ENCODE measurements at places on chromosomes 16 and 17. TPM values are rescaled to one million over a fixed set of nuclear protein-coding genes. Genes with fewer than 3 reads are reported as not detected.

SLC35G6 gene
- not detected for total RNA-seq

BCO1 gene
- not detected for total RNA-seq

GAST gene
- not detected for total RNA-seq

ZNF764 gene
- total RNA-seq, result 8.2 TPM

ABAT gene
- 12.6 TPM for total RNA-seq

EIF3CL gene
- total RNA-seq, result 191 TPM

TNRC6C gene
- total RNA-seq, result 14.1 TPM

RNF112 gene
- 2.9 TPM for total RNA-seq

FNDC8 gene
- not detected for total RNA-seq

- peak; percentile 82 for DNase-seq
Observed at GRCh38 chr17:45170931-45171337, 9.3 kb downstream of the HEXIM2 start.

GRCh38 chr17:72397687-72398086 lies 276.9 kb downstream of the SOX9 start:
- no peak for DNase-seq

- no peak for DNase-seq
Observed at GRCh38 chr17:49703557-49704277, 4.0 kb downstream of the SLC35B1 start.

DNA sequence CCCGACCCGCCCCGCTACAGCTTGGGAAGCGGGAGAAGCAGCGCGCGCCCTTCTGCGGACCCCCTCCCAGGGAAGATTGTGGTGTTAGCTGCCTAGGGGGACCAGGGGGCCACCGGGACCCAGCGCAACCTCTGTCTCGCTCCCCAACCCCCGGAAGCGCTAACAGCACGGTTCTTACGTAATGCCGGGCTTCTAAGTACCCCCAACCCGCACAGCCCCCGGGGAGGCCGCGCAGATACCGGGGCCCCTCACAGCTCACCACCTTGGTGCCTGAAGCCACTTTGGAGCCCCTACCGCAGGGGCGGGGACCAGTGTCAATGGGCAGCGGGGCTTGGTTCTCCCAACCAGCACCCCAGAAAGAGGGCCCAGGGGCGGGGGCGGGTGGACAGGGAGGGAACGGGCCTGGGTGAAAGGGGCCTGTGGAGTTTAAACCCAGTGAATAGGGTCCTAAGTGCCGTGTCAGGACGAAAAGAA lies 348 bp downstream of the MPP2 start:
- DNase-seq, result no peak

DNA sequence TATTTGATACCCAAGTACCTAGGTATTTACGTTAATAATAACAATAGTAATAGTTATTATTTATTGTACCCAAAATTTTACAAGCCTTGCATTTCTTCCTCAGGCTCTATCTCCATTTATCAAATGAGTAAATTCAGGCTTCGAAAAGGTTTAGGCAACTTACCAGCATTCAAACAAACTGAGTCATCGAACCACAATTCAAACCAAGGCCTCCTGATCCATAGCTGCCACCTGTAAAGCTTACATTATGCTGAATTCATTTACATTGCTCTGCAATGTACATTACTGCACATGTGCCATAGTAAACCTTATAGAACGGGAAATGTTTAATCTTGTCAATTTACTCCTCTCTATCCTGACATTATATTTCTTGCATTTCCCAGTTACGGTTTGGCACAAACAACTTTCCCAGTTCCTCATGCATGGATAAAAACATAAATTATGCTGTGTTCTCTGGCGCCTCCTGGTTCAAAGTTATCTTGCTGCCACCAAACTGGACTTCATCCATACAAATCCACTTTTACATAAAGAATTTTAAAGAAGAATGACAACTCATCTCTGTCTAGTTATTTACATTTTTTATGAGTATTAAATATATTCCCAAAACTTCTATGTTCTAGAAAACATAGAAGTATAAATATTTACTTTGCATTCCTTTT lies 360.6 kb upstream of the SOX9 start:
- DNase-seq, result no peak

DNA sequence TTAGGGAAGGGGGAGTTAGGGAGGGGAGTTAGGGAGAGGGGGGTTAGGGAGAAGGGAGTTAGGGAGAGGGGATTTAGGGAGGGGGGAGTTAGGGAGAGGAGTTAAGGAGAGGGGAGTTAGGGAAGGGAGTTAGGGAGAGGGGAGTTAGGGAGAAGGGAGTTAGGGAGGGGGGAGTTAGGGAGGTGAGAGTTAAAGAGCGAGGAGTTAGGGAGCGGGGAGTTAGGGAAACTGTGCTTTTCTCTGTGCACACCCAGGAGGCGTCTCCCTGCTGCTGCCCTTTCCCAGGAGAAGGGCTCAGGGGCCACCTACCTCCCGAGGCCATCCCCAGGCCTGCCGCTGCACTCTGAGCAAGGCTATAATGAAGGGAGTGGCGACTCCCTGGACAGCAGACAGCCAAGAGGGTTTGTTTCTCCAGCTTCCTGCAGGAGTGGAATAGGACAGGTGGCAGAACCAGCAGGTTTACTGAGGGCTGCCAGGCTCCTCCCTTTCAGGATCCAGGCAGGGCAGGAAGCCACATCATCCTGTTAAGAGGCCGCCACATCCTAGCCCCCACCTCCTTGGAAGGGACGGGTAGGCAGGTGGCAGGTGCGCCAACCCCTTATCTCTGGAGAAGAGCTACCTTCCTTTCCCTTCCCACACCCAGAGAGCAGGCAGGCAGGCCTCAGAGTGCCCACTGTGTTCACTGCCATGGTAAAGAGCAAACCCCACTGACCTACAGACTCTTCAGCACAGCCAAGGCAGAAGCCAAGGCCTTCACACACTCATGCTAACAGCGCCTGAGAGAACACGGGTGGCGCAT lies 4.3 kb downstream of the CANT1 start:
- DNase-seq, result peak; percentile 71

GRCh38 chr17:80884811-80885210 lies 106.8 kb upstream of the CHMP6 start:
- no peak for DNase-seq

DNA sequence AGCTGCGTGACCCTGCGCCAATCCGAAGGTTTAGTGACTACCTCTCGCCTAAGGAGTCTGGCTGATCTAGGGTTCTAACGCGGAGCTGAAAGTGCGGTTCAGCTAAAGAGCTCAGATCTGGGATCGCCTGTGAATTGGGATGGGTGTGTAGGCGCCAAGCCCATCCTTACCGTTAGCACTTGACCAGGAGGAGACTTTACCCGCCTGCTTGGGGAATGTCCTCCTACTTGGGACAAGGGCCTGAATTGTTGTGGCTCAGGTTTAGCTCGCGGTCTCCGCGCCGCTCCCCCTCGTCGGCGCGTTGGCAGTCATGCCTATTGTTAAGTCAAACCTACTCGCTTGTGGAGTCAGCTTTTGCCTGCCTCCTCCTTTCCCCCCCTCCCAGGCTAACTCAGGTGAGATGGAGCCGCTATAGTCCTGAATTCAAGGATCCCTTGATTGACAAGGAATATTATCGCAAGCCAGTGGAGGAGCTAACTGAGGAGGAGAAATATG lies 480 bp downstream of the MRPS7 start:
- no peak for DNase-seq

DNA sequence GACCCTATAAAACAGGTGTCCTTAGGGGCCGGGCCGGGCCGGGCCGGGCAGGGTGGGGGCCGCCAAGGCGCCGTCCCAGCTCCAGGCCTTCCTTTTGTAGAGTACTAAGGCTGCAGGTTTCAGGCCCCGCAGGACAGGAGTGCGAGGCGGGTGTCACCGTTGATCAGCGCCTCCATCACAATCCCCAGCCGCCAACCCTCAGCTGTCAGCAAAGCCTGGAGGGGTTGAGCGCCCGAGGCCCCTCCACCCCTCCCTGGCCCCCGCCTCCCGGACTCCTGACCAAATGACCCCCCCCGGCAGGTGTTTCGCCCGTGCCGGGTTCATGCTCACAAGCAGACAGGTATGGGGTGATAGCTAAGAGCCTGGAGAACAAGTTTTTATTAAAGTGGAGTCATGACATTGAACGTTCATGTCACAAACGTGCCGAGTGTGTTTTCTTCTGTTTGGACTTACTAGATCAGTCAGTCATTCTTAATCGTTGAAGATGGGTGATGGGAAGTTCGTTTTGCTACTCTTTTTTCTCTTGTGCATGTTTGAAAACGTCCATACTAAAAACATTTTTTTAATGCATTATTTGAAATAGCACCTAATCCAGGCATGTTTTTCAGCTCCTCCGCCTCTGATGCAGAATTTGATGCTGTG lies 534 bp downstream of the ARL2BP start:
- DNase-seq, result peak; percentile 50

DNA sequence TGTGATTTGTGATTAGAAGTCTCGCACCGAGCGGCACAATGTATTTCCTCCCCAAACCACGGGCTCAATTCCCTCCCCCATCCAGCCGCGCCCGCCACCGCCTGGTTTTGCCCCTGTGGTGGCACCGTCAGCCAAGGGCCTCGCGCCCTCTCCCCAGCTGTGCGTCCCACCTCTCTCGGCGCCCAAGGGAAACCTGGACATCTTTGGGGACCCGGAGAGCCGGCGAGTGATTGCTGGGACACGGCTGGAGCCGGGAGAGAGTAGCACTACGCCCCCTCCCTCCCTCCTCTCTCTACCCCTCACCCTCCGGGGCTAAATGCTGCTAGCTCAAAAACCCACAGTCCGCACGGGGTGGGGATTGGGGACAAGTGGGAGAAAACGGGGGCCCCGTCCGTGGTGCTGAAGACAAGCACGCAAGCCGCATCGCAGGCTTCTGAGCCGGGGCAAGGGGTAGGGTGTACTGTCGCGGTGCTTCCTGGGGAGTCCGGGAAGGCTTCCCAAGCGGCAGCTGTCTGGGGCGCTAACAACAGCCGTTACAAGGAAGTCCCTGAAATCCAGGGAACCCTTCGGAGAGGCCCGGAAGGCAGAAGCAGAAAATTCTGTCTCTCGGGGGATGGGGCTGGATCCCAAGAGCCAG lies 1.4 kb downstream of the CBLN1 start:
- no peak for DNase-seq

GRCh38 chr16:89828870-89829629 lies 775 bp downstream of the SPIRE2 start:
- DNase-seq, result no peak

DNA sequence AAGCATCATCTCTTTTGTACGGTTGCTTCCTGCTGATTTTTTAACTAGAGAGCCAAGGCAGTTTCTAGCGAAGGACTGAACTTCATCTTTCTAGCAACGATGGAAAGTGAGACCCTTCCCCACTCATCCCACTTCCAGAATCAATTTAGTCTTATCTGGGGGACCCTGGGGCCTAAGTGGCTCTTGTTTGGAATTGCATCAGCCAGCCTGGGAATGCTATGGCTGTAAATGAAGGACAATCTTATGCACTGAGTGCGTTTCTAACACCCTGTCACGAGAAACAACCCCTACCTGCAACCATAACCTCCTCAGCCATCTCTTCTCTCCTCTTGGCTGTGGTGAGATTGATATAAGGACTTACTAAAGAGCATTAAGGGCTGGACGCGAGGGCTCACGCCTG lies 64.8 kb downstream of the ERCC4 start:
- no peak for DNase-seq

- no peak for DNase-seq
Observed at GRCh38 chr16:87816507-87817100, 50.8 kb upstream of the KLHDC4 start.

GRCh38 chr16:66521252-66521713 lies 28.6 kb downstream of the TK2 start:
- DNase-seq, result no peak

GRCh38 chr17:72423718-72424117 lies 302.9 kb downstream of the SOX9 start:
- no peak for DNase-seq

GRCh38 chr16:66030036-66030435 lies 336.5 kb upstream of the CDH5 start:
- no peak for DNase-seq

DNA sequence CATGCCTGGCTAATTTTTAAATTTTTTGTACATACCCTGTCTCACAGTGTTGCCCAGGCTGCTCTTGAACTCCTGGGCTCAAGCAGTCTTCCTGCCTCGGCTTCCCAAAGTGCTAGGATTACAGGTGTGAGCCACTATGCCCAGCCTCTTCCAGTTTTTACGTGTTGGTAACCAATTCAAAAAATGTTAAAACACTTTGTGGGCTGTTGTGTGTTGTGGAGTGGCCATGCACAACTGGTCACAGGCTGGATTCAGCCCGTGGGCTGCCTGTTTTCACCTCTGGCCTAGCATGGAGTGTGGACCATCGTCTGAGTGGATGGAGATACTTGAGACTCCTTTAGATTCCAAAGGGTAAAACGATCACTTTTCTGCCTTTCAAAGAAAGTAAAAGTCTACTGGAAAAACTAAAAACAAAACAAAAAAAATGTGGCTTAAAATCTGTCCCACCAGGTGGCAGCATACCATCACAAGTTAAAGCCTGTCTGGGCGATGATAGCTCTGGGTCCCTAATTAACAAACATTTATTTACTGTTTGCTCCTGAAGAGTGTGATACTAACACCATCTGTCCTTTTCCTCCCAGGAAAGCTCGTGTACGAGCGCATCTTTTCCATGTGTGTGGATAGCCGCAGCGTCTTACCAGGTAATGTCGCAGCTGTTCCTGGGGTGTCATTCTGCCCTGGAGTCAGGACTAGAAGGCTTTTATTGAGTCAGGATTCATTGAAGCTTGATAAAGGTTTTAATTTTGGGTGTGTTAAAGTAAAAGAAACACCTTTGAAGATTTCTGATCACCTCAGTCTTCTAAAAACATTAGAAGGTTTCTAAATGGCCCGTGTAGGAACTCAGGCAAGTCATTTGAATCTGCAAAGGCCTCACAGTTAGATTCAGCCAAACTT lies 45.8 kb downstream of the VPS35L start:
- DNase-seq, result no peak

DNA sequence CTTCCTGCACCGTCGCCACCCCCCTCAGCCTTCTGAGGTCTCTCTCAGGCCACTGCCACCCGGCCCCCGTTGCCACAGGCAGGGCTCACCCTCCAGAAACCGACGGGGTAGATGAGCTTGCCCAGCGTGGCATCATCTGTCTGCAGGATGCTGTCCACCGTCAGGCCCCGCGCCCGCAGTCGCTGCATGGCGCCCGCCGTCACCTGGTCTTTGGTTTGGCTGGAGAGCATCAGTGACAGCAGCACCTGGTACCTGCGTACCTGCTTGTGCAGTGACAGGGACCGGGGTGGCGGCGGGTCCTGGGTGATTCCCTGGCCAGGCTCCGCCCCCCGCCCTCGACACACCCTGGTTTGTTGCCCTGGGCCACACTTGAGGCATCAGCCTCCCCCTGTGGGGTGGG lies 3.1 kb downstream of the NTHL1 start:
- DNase-seq, result no peak

GRCh38 chr17:78040440-78041385 lies 82.2 kb downstream of the TNRC6C start:
- peak; percentile 50 for DNase-seq

DNA sequence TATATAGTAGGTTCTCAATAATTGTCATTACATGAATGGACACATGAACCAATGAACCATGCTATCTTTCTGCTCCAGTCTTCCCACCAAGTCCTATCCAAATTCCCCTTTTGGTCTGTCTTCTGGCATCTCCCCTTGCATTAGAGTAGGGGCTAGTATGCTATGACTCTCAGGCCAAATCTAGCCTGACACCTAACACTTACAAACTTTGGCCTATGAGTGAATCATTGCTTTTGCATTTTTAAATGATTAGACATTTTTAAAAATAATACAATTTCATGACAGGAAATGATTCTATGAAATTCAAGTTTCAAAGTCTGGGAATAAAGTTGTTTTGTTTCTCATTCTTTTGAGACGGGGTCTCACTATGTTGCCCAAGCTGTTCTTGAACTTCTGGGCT lies 102.5 kb upstream of the MAF start:
- no peak for DNase-seq

- DNase-seq, result no peak
Observed at GRCh38 chr17:68507576-68507975, 4.7 kb upstream of the PRKAR1A start.

Data from breast epithelium (tissue), 4 donors.